ENCODE measurements at places on chromosomes 3 and 15.

DNA sequence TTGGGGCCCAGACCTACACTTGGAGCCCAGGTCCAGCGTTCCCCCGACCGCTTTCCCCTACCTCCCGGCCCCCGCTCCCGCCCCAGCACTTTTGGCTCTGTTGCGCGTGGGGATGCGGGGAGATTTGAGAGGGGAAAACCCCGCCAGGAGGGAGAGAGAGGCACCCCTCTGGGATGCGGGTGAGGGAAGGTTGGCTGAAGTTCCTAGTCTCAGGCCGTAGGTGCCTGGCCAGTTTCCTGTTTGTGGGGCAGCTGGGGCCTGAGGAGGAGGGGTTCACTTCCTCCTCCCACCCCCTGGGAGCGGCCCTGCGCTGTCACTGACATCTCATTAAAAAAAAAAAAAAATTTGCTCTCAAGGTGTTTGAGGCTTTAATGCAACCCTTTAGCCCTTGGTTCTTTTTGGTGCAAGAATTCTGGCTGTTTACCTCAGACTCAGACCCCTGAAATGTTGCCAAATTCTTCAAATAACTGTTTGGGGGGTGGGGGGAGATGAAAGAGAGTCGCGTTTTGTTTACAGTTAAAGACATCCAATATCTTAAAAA is 2.6 kb downstream of the FAM43A start:
- DNase-seq = peak; percentile 39

DNA sequence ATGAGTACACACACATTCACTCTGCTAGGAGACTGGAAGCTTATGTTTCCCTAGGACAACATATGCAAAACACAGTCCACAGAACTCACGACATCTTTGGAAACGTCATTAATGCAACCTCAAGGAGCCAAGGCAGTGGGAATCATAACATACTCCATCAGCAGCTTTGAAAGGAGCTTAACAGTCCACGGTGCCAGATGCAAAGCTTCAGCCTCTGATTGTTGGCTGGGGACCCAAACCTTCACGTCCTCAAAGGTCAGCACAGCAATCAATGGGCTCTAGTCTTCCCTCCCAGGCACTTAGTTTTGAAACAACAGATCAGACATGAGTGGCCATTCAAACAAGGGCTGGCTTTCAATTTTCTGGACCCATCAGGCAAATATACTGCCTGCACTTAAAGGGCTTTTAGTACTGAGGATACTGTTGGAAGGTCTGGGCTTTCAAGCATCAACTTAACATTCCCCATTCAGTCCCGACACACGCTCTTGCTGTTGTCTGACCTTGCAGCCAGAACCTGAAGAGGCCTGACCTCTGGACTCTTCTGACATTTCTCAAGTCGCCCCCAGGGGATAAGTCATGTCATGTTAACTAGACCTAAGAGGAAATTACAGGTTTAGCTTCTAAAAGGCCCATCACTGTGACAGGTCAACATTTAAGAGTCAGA is 223.0 kb downstream of the PDZRN3 start:
- DNase-seq = peak; percentile 90

GRCh38 chr3:4848176-4848825 is 130.9 kb upstream of the BHLHE40 start:
- no peak for DNase-seq

DNA sequence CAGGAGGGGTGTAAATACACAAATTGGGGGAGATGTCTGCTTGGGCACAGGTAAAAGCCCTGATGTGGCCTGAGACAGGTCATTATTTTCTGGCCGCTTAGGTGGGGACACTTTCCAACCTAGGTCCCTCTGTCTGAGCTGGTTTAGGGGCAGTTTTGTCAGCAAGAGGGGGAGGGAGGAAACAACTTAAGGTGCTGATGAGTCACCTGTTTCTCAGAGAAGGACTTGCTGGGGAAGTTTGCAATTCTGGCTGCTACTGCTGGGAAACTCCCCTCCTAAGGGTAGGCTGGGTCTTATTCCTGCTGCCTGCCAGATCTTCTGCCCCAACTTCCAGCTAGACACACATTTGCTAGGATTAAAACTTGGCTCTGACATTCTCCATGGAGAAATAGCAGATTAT is 4.8 kb upstream of the RHOV start:
- DNase-seq = peak; percentile 64
